ENCODE measurements at places on chromosomes 3 and 15.
A peak's percentile ranks its signal among the peaks of the same experiment; 100 is the strongest.

GRCh38 chr15:73957785-73958184 is 31.5 kb downstream of the LOXL1 start:
- DNase-seq = no peak

DNA sequence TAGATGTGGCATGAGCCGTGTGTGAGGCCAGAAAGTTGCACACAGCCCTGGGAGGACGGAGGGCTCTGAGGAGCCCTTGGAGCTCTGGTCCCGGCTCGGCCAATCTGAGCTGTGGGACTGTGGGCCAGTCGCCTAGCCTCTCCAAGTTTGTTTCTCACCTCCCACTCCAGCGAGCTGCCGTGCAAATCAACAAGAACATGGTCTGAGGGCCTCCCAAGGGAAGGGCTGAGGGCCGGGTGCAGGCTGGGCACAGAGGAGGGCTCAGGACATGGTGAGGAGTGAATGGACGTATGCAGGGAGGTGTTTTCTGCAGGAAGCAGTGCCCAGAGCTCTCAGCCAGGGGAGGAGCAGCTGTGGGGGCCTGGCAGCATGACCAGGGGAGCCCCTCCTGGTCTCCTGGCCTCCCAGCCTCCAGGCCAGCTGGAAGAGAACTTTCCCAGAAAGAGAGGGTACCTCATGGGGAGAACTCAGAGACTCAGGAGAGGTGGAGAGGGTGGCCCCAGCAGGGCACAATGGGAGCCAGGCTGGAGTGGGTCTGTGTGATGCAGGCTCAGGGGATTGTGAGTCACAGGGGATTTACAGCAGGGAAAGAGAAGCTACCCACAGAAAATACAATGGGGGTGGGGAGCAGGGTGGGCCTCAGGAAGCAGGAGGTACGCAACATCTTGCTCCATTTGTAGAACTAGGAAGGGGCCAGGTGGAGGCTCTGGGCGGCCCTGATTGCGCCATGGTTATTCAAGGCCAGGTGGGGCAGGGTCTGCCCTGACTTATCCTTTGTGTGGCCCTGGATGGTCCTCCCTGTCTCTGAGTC is 24.8 kb downstream of the PSTPIP1 start:
- DNase-seq = peak; percentile 23

DNA sequence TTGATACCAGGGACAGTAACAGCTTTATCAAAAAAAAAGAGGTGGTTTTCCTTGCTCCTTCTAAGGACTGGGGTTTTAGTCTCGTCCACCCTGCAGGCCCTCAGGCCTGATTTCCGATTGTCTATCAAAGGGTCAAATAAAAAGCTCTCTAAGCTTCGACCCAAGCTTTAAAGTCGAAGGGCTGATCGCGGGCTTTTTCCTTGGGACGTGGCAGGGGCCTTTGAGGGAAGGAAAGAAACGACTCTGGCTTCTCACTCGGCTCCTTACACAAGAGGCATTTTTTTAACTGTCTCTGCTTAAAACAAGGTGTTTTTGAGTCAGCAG is 354 bp upstream of the KLHL24 start:
- no peak for DNase-seq

GRCh38 chr3:129199366-129199765 is 15.7 kb upstream of the CNBP start:
- no peak for DNase-seq

DNA sequence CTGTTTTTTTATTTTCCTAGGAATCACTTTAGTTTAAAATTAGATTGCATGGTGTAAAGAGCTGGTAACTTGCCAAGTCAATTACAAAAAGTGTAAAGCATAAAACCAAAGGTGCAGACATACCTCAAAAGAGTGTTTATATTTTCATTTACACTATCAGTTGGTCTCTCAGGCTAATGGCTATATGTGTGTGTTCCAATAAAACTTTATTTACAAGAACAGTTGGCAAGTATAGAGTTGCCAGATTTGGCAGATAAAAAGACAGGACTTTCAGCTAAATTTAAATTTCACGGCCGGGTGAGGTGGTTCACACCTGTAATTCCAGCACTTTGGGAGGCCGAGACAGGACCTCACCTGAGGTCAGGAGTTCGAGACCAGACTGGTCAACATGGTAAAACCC is 41.1 kb downstream of the HOMER2 start:
- no peak for DNase-seq

GRCh38 chr15:75584121-75584520 is 5.0 kb upstream of the PTPN9 start:
- no peak for DNase-seq

- DNase-seq = peak; percentile 42
These were observed 84.2 kb upstream of the ABHD2 start for GRCh38 chr15:89003865-89004725.

- no peak for DNase-seq
These were observed 224.7 kb upstream of the SATB1 start for GRCh38 chr3:18649666-18650363.

DNA sequence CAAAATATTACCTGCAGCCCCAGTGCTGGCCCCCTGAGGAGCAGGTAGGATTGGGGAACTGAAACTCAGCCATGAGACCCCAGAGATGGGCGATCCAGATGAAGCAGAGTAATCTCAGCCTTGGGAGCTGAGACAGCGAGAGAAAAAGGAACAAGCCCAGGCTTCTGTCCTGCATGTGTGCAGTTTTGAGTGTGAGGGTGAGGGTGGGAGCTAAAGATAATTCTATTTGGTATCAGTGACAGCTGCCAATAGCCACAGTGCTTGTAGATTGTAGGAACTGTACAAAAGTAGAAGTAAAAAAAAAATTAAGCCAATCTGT is 5.9 kb downstream of the ATP8B4 start:
- no peak for DNase-seq

DNA sequence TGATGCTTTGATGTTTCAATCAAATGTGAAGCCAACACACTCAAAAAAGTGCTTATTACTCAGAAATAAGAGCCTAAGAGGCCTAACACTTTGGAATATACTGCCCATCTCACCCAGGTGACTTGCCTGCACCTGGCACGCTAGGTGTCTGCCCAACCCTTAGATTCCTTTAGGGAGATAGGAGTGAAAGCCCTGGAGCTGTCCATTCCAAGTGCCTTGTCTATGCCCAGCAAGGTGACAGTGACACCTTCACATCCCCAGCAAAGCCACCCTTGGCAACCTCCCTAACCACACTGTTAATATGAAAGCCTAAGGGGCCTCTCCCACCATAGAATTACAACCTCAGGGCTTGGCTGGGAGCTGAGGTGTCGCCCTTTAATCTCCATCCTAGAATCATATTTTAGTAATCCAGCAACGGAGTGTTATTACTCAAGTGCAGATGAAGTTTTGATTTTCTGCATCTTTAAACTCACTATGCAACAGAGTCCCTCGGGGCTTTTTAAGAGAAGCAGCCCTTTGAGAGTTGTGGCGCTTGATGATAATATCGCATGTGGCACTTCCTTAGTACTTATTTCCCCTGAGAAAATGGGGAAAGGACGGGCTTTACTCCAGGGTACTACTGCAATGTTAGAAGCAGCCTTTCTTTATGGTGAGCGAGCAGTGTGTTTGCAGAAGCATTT is 24.8 kb downstream of the ATP10A start:
- DNase-seq = no peak

DNA sequence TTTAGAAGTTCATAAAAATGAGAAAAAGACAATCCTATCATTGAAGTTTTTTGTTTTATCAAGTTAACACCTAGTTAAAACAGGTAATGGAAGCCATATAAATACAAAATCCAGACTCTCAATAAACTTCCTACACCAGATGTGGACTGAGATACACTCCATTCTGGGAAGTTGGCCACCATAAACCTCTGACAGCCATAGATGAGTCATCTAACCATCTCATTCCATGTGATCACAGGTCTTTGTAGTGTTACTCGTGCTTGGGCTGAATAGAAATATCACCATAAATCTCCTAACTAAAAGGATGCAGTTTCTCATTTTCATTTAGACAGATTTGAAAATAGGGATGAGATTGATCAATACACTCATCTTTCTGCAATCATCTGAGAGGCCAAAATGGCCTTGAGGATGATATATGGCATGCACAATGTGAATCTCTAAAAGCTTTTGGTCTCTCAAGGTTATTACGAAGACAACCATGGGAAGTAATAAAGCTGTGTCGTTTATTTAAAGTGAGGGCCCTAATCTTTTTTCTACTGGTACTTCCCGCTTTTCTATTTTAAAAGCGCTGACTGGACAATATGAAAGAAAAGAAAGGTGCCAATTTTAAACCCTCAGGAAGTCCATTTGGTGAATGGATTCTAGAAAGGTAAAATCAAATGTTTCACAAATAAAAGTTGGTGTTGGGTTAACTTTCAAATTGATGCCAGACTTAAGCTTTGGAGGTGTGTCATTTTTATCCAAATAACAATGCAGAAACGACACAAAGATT is 155.5 kb downstream of the POLR2M start:
- peak; percentile 53 for DNase-seq
